Transverse colon (tissue), 4 donors: ENCODE measurements at places on chromosomes 4 and X. TPM values are rescaled to one million over a fixed set of nuclear protein-coding genes. Genes with fewer than 3 reads are reported as not detected.
A peak's percentile ranks its signal among the peaks of the same experiment; 100 is the strongest.

The NKAP gene
- total RNA-seq = 5.6 TPM

The PNPLA4 gene
- 26.8 TPM for total RNA-seq

The TMEM35A gene
- 6.4 TPM for total RNA-seq

The EPGN gene
- total RNA-seq = not detected

The CNOT6L gene
- total RNA-seq = 30.5 TPM

The STARD8 gene
- total RNA-seq = 11.6 TPM

The TEX13C gene
- total RNA-seq = not detected

The CT45A3 gene
- not detected for total RNA-seq

The IL13RA2 gene
- total RNA-seq = not detected

The PKD2 gene
- 48.0 TPM for total RNA-seq

The CEP135 gene
- total RNA-seq = 11.7 TPM

- H3K4me1 ChIP-seq = no peaks in the 10 kb centered on the region
- no peak overlapping the region for H3K4me3 ChIP-seq
- H3K27me3 ChIP-seq = peaks cover 48% of the 10 kb centered on the region
- H3K27ac ChIP-seq = no peak overlapping the region
Measured at GRCh38 chr4:110644008-110644407, 21.1 kb upstream of the PITX2 start.

GRCh38 chr4:101696276-101697010 lies 94.1 kb upstream of the BANK1 start:
- H3K4me1 ChIP-seq = no peaks in the 10 kb centered on the region
- no peak for DNase-seq
- no peaks in the 10 kb centered on the region for H3K27me3 ChIP-seq
- H3K4me3 ChIP-seq = no peak overlapping the region
- no peaks in the 10 kb centered on the region for H3K36me3 ChIP-seq

- no peak for DNase-seq
- peaks cover 13% of the 10 kb centered on the region for H3K4me1 ChIP-seq
- H3K4me3 ChIP-seq = peak overlapping the region; percentile 5
- H3K27me3 ChIP-seq = no peaks in the 10 kb centered on the region
Measured at GRCh38 chr4:145177906-145178538, 2.4 kb downstream of the OTUD4 start.

DNA sequence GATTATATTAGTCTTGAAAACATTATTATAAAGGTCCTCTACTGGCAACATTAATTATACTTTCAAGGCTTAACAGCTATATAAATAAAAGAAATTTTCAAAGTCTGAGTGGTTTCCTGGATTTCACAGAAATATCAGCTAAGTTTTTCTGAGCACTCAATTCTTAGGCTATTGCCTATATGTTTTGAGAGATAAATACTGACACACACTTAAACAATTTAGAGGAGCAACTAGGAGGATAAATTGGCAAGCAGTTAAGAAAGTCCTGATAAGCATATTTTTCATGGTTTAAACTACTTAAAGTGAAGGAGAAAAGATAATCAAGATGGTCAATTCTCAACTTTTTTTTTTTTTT lies 2.7 kb upstream of the MGARP start:
- DNase-seq = no peak
- H3K4me1 ChIP-seq = no peaks in the 10 kb centered on the region
- H3K27me3 ChIP-seq = peaks cover 33% of the 10 kb centered on the region
- H3K36me3 ChIP-seq = no peaks in the 10 kb centered on the region
- no peak overlapping the region for H3K4me3 ChIP-seq

DNA sequence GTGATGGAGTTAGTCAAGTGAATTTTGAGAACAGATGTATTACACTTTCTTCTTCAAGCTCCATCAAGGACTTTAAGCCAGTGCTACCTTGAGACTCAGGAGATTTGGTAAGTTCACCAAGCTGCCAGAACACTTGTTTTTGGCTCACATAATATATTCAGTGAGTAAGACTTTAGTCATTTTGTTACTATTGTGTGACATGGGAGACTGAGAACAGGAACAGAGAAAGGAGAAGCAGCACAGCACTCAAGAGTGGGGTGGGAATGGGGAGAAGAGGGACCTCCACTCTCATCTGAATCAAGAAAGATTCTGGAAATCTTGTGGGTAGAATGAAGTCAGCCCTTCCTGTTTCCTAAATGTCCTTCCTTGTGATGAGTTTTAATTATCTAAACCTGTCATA lies 87.3 kb upstream of the TET2 start:
- DNase-seq = no peak
- no peak overlapping the region for H3K27ac ChIP-seq
- H3K4me3 ChIP-seq = no peak overlapping the region

GRCh38 chr4:95165926-95166524 lies 382.7 kb downstream of the UNC5C start:
- no peak for DNase-seq
- H3K4me3 ChIP-seq = no peak overlapping the region
- H3K27ac ChIP-seq = no peak overlapping the region
- no peaks in the 10 kb centered on the region for H3K4me1 ChIP-seq
- no peaks in the 10 kb centered on the region for H3K27me3 ChIP-seq
- no peaks in the 10 kb centered on the region for H3K36me3 ChIP-seq

GRCh38 chr4:108072300-108072699 lies 82.6 kb downstream of the HADH start:
- no peaks in the 10 kb centered on the region for H3K27me3 ChIP-seq
- no peak overlapping the region for H3K4me3 ChIP-seq
- H3K27ac ChIP-seq = peak overlapping the region; percentile 7
- no peaks in the 10 kb centered on the region for H3K4me1 ChIP-seq
- no peaks in the 10 kb centered on the region for H3K36me3 ChIP-seq
- peak; percentile 46 for DNase-seq

DNA sequence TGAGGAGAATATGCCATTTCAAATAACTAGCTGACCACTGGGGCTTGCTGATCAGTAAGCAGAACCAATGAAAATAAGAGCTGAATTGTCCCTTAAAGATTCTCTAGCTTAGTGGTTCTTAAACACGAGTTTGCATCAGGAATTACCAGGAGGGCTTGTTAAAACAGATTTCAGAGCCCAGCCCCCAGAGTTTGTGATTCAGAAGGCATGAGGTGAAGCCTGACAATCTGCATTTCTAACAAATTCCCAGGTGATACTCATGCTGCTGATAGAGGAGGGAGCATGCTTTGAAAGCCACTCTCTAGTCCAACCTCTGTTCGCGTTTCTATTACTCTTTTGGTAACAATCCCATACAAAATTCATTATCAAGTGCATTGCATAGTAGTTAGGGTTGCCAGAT lies 35.5 kb downstream of the DCX start:
- H3K4me1 ChIP-seq = no peaks in the 10 kb centered on the region
- DNase-seq = no peak
- no peaks in the 10 kb centered on the region for H3K27me3 ChIP-seq
- H3K4me3 ChIP-seq = no peak overlapping the region
- no peaks in the 10 kb centered on the region for H3K36me3 ChIP-seq

DNA sequence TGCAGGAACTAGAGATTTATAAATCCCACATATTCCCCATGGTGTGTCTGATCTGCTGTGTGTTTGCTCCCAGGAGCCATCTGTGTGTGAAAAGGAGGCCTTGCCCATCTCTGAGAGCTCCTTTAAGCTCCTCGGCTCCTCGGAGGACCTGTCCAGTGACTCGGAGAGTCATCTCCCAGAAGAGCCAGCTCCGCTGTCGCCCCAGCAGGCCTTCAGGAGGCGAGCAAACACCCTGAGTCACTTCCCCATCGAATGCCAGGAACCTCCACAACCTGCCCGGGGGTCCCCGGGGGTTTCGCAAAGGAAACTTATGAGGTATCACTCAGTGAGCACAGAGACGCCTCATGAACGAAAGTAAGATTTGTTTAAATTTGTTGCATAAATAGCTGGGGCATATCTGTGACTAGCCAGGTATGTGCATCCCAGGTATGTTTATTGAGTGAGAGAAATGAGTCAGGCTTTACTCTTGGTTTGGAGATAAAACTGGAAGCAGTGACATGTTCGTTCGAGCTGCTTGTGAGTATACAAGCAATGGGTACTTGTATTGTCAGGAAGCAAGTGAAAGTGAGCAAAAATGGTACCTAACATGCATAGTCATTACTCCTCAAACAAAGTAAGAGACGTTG lies 89.5 kb downstream of the PTTG2 start:
- no peaks in the 10 kb centered on the region for H3K36me3 ChIP-seq
- no peaks in the 10 kb centered on the region for H3K27me3 ChIP-seq
- H3K4me3 ChIP-seq = no peak overlapping the region
- peaks cover 15% of the 10 kb centered on the region for H3K4me1 ChIP-seq
- DNase-seq = no peak

- no peak for DNase-seq
- H3K4me3 ChIP-seq = peak overlapping the region; percentile 22
- H3K4me1 ChIP-seq = no peaks in the 10 kb centered on the region
- no peak overlapping the region for H3K27ac ChIP-seq
- H3K36me3 ChIP-seq = peaks cover 10% of the 10 kb centered on the region
Measured at GRCh38 chr4:2818351-2818939, 25.2 kb upstream of the ADD1 start.

DNA sequence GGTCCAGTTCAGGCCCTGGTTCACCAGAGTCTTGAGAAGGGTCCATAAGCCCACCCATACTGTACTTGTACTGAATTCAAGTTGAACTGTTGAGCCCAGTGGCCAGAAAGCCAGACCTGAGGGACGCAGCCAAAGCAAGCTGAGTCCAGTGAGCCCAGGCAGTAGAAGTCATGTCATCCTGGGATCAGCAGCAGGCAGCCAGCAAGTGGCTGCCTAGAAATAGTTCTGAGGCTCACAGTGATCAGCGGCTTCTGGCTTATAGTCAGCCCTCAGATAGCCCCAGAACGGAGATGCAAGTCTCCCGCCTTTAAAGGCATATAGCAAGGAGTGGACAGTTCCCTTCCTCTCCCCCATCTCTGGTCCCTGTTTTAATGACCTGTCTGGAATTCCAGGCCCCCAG lies 347.1 kb downstream of the FBXW7 start:
- no peak overlapping the region for H3K27ac ChIP-seq
- no peaks in the 10 kb centered on the region for H3K36me3 ChIP-seq
- DNase-seq = no peak
- no peaks in the 10 kb centered on the region for H3K4me1 ChIP-seq
- H3K4me3 ChIP-seq = no peak overlapping the region
- no peaks in the 10 kb centered on the region for H3K27me3 ChIP-seq

- no peak for DNase-seq
- H3K27me3 ChIP-seq = no peaks in the 10 kb centered on the region
- no peak overlapping the region for H3K27ac ChIP-seq
- H3K36me3 ChIP-seq = no peaks in the 10 kb centered on the region
- H3K4me3 ChIP-seq = no peak overlapping the region
- no peaks in the 10 kb centered on the region for H3K4me1 ChIP-seq
Measured at GRCh38 chrX:154712781-154713740, 37.8 kb downstream of the GAB3 start.

DNA sequence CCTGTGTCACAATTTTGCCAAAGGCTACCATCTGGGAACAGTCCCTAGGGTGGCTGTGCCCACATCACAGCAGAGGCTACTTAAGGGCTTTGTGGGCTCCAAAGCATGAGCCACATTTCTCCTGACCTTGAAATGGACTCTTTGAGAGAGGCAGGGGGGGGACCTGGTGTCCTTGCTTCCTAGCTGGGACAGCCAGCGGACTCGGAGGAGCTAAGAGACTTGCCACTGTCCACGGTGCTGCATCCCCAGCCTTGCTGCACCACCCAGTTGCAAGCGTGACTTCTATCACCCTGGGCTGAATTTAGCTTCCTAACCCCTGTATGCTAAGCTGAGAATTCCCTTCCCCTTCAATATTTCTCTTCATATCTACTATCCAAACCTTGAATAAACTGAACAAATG lies 99.0 kb downstream of the PHKA2 start:
- no peak for DNase-seq
- no peak overlapping the region for H3K4me3 ChIP-seq
- H3K4me1 ChIP-seq = no peaks in the 10 kb centered on the region
- no peaks in the 10 kb centered on the region for H3K27me3 ChIP-seq
- H3K27ac ChIP-seq = no peak overlapping the region

DNA sequence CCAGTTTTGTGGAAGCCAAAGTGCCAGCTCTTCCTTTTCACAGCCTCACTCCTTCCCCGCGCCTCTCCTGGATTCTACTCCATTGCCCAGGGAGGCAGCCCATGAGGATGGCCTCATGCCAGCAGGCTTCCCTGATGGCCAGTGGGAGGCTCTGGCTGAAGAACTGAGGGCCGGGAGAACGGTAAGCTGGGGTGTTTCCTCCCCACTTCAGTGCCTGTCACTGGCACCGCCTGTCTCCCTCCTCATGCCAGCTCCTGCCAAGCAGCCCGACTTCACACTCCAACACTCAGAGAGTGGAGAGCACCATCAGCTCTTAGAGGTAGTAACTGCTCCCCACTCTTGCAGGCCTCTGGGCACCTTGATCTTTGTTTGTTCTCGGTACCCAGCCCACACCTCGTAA lies 46.9 kb upstream of the STIM2 start:
- no peaks in the 10 kb centered on the region for H3K36me3 ChIP-seq
- no peak overlapping the region for H3K27ac ChIP-seq
- DNase-seq = no peak
- no peak overlapping the region for H3K4me3 ChIP-seq

DNA sequence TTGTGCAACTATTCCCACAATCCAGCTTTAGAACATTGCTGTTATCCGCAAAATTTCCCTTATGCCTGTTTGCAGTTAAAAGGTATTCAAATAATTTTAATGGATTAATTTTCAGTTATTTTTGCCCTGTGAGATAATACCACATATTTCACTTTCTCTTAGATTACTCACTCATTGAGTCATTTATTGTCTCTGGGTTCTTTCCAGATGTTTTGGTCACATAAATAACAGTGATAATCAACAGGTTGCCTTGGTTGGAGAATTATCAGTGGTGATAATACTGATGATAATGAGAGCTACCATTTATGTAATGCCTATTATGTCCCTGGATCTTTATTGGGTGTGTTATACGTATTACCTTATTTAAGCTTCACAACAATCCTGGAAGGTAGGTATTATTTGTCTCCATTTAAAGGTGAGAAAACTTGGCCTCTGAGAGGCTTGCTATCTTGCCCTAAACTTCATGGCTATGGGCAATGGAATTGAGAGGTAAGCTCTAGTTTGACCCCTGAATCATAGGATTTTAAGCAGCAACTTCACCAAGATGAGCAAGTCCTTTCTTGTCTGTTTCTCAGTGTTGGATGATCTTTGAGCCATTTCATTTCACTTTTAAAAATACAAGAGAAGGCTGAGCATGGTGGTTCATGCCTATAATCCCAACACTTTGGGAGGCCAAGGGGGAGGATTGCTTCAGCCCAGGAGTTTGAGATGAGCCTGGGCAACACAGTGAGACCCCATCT lies 87.4 kb downstream of the KIT start:
- H3K27ac ChIP-seq = no peak overlapping the region
- DNase-seq = no peak
- H3K36me3 ChIP-seq = no peaks in the 10 kb centered on the region
- H3K4me3 ChIP-seq = no peak overlapping the region

- DNase-seq = no peak
- H3K36me3 ChIP-seq = no peaks in the 10 kb centered on the region
- H3K4me1 ChIP-seq = no peaks in the 10 kb centered on the region
- H3K27me3 ChIP-seq = no peaks in the 10 kb centered on the region
- H3K27ac ChIP-seq = no peak overlapping the region
- H3K4me3 ChIP-seq = no peak overlapping the region
Measured at GRCh38 chr4:20486433-20486832, 213.8 kb upstream of the PACRGL start.

- no peak overlapping the region for H3K4me3 ChIP-seq
- H3K4me1 ChIP-seq = no peaks in the 10 kb centered on the region
- H3K27ac ChIP-seq = no peak overlapping the region
- H3K27me3 ChIP-seq = no peaks in the 10 kb centered on the region
Measured at GRCh38 chr4:98945297-98945850, 16.4 kb upstream of the EIF4E start.
